Activated CD8-positive, alpha-beta memory T cell treated with anti-CD3 and anti-CD28 coated beads, Interleukin-2, amount 10 ng/mL, durations not matched to agents 7 days and 5 days (primary cell): ENCODE measurements at places on chromosomes 16 and 17.

DNA sequence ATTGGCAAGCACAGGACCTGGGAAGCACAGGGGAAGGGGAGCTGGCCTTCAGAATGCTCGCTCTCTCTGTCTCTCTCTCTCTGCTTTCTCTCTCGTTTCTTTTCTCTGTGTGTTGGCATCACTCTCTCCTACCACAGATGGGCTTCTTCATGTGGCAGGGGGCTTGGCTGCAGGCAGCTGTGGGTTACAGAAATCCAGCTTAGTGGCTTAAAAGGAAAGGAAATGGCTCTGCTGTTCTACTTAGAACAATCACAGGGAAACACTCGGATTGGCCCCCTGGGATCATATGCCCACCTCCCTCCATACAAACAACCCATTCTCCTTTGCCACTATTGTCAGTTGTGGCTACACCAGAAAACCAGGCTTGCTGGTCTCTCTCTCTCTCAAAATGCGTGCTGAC lies 20.4 kb downstream of the TBX2 start:
- no peak for DNase-seq

DNA sequence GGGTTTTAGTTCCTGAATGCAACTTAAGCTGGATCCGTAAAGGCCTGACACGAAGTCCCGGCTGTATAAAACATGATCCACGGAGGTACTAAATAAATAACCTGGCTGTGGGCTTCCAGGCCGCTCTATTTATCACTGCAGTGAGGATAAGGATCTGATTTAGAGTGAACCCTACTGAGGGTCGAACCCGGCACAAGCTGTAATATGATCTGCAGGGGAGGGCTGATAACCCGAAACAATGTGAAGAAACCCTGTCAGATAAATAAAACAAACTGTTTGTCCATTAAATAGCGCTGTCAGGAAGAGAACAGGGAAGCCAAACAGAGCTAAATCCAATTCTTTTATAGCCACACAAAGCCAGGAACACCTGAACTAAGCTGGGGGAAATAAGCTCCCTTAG lies 375.6 kb upstream of the SALL1 start:
- DNase-seq: no peak

GRCh38 chr17:41775394-41776226 lies 10.9 kb downstream of the JUP start:
- no peak for DNase-seq

DNA sequence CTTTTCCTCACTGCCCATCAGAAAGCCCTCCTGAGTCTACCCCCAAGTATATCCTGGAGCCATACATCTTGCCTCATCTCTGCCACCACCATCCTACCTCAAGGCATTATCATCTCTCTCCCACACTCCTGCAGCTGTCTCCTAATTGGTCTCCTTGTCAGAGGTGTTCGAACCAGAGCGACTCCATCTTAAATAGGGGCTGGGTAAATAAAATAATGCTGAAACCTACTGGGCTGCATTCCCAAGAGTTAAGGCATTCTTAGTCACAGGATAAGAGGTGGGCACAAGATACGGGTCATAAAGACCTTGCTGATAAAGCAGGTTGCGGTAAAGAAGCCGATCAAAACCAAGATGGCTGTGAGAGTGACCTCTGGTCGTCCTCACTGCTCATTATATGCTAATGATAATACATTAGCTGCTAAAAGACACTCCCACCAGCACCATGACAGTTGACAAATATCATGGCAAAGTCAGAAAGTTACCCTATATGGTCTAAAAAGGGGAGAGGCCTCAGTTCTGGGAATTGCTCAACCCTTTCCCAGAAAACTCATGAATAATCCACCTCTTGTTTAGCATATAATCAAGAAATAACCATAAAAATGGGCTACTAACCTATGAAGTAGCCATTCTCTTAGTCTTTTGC lies 97.0 kb upstream of the C16orf82 start:
- no peak for DNase-seq

DNA sequence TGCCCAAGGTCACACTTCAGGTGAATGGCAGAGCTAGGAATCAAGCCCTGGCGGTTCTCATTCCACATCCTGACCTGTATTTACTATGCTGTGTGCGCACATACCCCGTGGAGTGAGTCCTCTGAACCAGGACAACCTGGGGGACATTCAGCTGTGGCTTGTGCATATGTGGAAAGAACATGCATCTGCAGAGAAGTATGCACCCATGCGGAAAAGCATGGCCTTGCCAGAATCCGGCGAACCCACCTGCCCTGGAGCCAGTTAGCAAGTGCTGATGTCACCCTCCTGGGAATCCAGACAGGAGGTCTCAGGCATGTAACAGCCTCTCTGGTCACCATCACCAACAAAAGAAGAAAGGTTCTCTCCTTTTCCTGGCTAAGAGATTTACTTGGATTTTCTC lies 1.9 kb downstream of the RASL10B start:
- DNase-seq: no peak

- no peak for DNase-seq
Measured at GRCh38 chr17:79789943-79790804, 6.7 kb downstream of the CBX8 start.

DNA sequence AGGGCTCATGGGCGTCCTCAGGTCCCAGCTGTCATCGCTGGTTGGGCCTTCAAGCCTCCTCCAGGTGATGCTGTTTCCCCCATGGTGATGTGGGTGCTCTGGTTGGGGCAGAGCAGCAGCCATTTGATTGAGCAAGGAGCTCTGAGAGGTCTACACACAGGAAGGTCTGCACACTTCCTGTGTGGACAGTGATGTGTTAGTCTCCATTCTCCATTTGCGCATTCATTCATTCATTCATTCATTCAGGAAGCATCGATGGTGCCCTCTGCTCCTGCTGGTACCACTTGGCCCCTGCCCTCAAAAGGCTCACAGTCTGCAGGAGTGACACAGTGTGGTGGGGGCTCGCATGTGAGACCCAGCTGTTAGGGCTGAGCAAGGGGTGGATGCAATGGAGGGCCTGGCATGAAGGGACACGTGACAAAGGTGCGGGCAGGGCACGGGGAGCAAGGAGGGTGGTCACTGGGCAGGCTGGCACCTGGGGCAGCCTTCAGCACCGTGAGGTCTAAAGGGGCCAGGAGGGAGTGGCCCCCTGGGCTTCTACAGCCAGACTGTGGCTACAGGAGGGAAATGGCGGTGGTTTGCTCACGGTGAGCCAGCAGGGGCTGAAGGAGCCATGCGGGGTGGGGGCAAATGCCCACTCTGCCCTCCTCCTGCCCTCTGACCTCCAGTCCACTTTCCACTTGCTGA lies 1.5 kb downstream of the ADGRG3 start:
- DNase-seq: no peak

- DNase-seq: no peak
Measured at GRCh38 chr16:1076801-1077576, 4.4 kb downstream of the SSTR5 start.

- no peak for DNase-seq
Measured at GRCh38 chr16:72122916-72123315, 29.3 kb downstream of the DHX38 start.

DNA sequence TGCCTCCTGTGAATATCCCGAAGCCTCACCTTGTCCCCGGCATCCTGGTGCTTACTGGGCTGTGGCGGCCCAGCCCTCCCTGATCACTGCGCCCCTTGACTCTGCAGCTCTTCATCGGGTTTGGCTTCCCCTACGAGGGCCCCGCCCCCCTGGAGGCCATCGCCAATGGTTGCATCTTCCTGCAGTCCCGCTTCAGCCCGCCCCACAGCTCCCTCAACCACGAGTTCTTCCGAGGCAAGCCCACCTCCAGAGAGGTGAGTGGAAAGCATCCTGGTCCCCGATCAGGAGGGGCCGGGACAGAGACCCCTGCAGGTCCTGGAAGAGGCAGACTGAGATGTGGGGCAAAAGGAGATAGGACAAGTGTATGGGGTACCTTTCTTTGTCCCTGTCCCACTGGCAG lies 72.1 kb downstream of the MGAT5B start:
- no peak for DNase-seq

DNA sequence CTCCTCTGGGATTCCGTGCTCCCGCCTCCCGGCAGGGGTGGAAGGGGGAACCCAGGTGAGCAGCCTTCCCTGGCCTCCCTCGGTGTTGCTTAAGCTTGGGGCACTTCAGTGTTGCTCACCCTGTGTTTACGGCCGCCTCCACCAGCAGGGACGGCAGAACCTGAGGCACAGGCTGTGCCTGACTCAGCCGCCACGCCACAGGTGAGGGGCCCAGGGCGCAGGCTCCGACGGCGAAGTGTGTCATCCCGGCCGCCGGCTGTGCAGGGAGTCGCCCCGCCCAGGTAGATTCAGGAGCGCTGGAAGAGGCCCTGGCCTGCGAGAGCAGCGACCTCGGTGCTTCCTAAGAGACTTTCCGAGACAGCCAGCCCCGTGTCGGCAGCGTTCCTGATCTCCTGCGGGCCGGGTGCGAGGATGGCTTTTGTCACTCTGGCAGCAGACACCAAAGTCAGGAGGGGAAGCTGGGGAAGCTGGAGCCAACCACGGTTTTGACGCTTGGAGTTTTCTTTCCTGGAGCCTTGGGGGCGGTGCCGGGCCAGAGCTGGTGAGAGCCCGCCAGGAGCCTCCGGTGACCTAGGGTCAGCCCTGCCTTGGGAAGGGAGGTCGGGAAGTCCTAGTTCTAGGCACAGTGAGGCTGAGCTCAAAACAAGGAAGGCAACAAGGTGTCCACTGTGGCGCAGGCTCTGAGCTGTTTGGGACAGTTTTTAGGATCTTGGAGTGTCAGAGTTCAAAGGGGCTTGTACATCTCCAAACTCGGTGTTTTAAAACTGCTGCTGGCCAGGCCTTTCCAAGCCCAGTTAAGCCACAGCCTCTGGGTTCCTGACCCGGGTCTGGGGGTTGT lies 2.1 kb downstream of the GSE1 start:
- DNase-seq: peak; percentile 75

DNA sequence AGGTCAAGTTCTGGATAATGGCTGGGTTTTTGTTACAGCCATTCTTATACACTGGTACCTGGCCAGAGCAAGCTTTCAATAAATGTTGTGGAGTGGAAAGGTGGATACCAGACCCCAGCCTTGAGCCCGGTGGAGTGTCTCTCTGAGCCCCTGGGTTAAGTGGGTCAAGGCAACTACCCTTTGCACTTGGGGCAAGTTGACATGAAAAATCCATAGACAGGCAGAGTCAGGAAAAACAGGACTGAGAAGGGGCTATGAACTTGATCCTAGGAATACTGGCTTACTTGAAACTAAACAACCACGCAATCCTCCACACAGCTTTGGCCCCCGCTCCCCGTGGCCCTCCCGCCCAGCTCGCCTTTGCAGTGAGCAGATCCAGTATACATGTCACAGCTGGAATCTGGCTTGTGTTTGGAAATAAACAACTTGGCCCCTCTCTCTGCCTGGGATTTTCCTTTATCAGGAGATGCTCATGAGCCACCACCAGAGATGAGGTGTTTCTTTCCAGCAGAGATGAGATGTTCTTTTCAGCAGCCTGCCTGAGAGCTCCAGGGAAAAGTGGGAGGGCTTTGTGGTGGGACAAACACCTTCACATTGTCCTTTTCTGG lies 65.9 kb downstream of the KSR1 start:
- DNase-seq: no peak

- no peak for DNase-seq
Measured at GRCh38 chr16:20956319-20956718, 55.7 kb downstream of the LYRM1 start.

- DNase-seq: no peak
Measured at GRCh38 chr17:68602289-68602688, 1.1 kb upstream of the FAM20A start.

- DNase-seq: peak; percentile 52
Measured at GRCh38 chr16:87931504-87931903, 4.8 kb downstream of the CA5A start.

DNA sequence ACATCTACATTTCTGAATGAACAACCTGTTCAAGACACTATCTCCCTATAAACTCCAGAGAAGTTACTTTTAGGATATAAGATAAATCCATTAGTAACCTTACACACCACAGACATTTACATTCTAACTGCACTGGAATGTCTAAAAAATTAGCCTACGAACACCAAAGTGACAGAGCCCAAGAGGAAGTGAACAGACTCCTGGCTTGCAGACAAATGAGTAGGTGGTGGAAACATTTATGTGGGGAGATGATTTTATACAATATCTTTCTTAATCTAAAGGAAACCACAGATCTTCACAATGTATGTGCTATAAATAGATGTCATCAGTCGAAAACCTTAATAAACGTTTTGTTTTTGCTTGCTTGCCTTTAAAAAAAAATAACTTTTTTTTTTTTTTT lies 18.8 kb downstream of the ZNF652 start:
- no peak for DNase-seq

- no peak for DNase-seq
Measured at GRCh38 chr17:39281806-39282205, 56.1 kb upstream of the STAC2 start.

- DNase-seq: no peak
Measured at GRCh38 chr17:76416899-76417298, 32.5 kb downstream of the SPHK1 start.

GRCh38 chr17:5786510-5786875 lies 202.2 kb upstream of the NLRP1 start:
- no peak for DNase-seq

DNA sequence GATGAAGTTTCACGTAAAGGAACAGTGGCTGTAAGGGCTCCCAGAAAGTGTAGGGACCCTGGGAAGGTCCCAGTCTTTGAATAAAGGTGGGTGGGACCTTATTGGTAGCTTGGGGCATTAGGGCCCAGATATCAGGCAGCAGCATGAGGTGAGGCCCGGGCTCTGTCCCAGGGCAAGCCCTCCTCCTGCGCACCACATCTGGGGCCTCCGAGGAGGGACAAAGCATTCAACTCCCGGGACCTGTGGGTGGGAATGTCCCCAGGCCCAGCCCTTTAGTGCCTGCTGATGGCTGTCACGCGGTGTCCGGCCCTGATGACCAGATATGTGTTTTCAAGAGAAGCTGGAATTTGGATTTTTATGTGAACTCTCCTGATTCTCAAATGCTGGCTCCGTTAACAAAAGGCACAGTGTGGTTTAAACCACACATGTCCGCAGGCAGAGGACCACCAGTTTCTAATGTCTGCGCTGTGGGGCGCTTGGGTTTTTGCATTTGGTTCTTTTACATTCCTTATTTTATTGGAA lies 30.4 kb downstream of the RAI1 start:
- DNase-seq: no peak

DNA sequence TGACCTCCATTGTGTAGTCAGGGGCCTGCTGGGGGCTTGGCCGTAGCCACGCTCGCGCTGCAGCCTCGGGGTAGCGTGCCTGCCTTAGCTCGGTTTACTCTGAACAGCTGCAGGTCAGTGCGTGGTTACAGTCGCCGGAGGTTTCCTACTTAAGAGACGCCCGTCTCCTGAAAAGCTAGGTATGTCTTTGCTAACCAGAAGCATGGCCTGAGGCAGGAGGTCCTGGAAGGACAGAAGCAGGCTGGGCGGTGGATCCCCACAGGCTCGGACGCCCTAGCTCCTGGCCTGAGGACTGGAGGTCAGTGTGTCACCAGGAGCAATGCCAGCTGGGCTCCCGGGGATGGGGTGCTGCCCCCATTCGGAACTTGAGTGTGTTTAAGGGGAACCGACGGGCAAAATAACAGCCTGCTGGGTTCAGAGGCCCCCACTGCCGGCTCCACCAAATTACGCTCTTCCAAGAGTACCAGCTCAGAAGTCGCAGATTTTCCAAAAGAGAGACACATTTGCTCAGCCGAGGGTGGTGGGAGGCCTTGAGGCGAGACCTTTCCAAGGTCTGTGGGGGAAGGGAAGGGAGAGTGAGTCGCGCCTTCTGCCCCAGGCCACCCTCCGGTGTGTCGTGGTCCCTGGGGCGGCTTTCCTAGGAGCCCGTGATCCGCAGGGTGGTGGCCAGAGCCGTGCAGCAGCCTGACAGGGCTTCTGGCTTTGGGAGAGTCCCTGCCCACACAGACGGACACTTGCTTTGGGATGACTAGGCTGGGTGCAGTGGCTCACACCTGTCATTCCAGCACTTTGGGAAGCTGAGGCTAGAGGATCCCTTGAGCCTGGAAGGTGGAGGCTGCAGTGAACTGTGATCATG lies 3.9 kb upstream of the GNG13 start:
- DNase-seq: no peak
